ENCODE measurements at places on chromosomes 12 and 14. TPM values are rescaled to one million over a fixed set of nuclear protein-coding genes. Genes with fewer than 3 reads are reported as not detected.

Gene DCN
- total RNA-seq = 2,074 TPM

Gene TMEM233
- 2.2 TPM for total RNA-seq

DNA sequence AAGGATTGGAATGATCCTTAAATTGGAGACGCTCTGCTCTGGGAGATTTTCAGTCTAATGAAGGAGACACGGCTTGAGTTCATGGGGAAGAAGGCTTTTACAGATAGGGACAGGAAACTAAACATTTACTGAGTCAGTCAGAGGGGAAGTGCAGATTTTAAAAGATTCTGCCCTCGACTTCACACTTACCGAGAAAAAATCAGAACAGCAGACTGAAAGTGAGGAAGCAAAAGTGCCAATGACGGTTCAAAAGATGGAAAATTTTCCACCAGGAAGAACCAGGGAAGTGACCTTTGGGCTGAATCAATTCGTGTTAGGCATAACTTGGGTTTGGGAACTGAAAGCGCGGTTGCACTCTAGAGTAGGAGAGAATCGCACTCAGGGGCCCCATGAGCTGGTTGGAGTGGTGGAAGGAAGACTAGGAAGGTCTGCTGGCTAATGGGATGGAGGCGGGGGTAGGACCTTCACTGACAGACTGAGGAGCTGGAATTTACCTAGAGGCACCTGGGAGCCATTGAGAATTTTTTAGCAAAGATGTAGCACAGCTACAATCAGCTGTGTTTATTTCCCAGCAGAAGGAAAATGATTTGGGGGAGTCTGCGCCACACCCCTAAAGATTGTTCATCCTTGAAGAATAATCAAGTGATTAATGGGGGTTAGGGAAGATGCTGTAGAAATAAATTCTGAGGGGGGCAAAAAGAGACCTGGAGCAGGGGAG, 1.2 kb downstream of the KCNK13 start:
- DNase-seq = peak; percentile 30

DNA sequence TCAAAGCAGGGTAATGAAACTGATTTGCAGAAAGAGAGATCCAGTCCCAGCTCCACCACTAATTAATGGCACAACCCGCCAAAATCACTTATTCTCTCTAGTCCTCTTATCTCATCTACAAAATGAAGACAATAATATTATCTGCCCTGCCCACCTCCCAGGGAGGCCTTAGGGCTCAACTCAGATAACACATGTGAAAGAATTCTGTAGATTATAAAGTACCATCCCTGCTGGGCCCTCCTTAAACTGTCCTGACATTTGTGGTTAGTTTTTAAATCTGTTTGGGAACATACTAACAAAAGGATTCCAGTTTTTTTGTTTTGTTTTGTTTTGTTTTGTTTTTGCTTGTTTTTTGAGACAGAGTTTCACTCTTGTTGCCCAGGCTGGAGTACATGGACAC, 7.3 kb downstream of the POMT2 start:
- DNase-seq = no peak

Data from muscle of leg (tissue), 16 donors.